ENCODE measurements at places on chromosomes 5 and 9. TPM values are rescaled to one million over a fixed set of nuclear protein-coding genes. Genes with fewer than 3 reads are reported as not detected.

DNA sequence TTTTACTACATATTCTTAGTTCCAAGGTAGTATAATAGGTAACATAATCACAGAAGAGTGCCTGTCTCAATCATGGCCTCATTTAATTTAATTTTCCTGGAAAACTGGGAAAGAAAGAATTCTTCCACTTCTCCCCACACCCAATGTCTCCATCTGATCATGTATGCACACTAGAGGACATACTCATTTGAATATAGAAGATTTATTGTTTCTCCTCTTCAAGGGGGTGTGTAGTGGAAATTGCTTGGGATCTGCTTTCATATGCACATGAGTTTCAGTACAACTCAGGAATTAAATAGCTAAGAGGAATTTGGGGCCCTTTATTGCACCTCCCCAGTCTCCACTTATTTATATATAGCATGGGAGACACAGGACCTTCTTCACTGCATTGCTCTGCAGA, 285.1 kb downstream of the SH3GL2 start:
- DNase-seq: no peak

GRCh38 chr5:113061846-113062780, 85.5 kb downstream of the DCP2 start:
- no peak for DNase-seq

DNA sequence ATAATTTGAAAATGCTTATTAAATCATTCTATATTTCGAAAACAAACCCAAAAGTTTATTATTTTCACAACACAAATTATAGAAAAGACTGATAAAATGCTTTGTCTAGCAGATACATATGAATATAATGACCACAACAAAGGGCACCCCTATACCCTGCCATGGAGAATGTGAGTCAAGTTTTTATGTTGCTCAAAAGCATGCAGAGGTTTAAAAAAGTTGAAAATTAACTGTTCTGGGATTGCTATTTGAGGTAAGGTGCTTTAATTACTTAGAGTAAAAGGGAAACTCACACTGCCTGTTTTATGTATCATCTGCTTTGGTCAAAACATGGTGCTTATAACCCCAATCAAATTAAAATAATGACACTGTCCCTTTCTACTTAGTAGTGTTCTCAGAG, 41.0 kb downstream of the MLANA start:
- no peak for DNase-seq

Gene NPR3
- total RNA-seq: 113 TPM

DNA sequence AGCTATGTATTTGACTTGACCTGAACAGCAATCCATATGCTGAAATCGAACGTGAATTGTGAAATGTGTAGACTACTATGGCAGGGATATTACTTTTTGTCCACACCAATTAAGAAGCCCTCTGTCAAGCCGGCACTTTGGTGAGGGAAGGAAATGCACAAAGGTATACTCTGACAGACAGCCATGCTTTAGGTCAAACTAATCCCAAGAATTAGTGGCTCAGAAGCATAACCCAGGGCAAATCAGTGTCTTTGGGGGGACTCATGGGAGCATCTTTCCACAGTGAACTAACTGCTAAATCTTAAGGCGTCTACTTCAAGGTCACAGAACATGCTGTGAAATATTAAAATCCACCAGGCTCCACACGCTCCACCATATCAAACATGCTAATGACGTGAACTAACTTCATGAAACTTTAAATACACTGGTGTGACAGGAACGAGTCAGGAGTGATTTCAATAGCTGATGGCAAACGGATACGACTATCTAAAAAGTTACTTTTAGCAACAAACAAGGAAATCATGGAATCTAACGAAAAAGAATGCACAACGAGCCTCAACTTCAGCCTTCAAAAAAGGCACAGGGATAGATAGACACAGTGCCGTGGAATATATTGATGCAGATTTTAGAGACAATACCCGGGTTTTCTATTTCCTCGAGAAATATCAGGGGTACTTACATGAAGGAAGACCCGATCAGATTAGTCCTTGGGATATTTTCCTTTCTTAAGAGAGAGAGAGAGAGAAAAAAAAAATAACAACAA, 527 bp downstream of the MEF2C start:
- no peak for DNase-seq

DNA sequence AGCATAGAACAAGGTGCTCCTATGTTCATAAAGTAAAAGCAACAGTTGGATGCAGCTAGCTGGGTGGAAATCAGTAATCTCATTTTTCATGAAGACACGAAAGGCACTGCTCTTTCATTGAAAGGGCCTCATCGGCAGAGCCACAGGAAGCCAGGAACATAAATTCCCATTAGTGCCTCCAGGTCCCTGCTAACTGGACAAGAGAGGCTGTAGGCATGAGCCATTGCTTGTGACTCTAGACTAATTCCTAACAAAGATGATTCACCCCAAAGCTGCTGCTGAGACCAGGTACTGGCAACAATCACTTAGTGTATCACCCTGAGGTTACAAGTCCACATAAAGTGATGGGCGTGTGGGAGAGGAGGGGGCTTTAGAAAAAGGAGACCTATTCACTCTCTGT, 141.8 kb downstream of the BRINP1 start:
- DNase-seq: no peak

- DNase-seq: no peak
Observed at GRCh38 chr9:95857124-95857523, 18.4 kb upstream of the ERCC6L2 start.

GRCh38 chr5:103800741-103801495, 238.3 kb upstream of the NUDT12 start:
- no peak for DNase-seq

Gene GKAP1
- 15.9 TPM for total RNA-seq

DNA sequence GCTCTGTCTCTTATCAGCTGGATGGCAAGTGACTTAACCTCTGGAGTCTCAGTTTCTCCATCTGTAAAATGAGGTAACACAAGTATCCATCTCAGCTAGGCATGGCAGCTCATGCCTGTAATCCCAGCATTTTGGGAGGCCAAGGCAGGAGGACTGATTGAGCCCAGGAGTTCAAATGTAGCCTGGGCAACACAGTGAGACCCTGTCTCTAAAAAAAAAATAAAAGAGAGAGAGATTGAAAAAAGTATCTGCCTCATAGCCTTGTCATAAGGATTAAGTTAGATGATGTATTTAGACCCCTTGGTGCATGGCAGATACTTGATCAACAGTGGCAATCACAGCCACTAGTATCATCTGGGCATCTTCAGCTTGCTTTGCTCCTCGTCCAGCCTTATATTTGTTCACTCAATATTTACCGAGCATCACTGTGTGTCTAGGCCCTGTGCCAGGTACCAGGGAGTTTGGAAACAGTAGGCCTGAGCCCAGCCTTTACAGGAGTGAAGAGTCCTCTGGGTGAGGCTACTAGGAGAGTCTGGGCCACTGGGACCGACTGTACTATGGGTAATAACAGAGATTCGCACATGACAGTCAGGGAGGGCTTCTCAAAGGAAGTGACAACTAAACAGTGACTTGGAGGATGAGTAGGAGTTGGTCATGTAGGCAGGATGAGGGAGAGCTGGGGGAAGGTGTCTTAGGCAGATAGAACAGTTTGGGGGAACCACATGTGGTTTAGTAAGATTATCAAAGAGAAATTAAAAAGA, 34.2 kb downstream of the CORO2A start:
- no peak for DNase-seq

DNA sequence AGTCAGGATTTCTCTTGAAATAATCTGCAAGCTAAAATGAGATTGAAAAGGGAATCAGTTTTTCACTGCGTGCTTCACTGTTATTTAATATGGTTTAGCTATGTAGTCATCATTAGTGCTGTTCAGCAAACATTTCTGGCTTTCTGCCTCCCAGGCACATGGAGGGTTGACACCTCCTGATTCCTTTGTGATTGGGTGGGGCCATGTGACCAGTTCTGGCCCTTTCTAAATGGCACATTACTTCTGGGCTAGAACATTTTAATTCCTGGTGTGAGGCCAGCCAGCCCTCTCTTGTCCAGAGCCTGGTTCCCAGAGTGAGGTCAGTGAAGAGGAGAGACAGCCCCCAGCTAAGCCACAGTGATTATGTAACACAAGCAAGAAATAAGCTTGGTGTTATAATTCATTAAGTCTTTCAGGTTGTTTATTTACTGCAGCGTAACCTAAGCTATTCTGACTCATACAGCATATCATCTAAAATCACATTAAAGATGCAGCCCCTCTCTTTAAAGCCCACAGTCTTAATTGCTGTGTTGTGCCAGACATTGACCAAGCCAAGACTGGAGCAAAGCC, 17.4 kb upstream of the ARSI start:
- DNase-seq: peak; percentile 51

GRCh38 chr5:137750436-137750835, 3.7 kb downstream of the HNRNPA0 start:
- no peak for DNase-seq

- DNase-seq: no peak
Observed at GRCh38 chr5:178165581-178165980, 11.9 kb upstream of the NHP2 start.

DNA sequence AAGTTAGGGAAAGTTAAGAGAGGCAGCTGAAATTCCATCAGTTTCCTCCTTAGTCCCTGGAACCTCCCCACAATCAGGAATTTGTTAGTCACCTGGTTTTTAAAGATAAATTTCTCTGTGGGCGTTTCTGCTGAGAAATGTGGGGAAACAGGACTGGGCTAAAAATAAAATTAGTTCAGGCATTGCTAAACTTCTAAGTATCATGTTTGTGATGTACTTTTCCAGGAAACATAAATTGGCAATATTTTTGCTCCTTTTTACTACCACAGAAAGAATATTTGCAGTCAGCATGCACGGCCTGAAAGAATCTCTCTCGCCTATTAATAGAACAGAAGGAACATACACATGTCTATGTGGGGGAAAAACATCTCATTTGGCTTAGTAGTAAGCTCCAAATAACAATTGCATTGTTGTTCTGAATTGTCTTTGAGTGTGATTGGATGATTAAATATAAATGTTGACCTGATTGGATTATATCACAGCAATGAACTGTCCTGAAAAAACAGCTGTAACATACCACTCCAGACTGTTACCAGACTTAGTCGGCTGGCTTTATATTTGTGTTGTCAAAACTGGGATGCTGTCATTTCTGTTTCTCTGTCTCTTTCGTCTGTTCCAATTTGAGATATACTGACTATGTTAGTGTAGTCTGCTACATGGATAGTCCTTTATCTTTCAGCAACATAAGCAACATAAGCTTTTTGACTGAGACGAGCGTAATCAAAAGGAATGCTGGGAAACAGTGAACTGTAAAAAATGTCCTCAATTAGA, 12.9 kb downstream of the TJP2 start:
- no peak for DNase-seq

DNA sequence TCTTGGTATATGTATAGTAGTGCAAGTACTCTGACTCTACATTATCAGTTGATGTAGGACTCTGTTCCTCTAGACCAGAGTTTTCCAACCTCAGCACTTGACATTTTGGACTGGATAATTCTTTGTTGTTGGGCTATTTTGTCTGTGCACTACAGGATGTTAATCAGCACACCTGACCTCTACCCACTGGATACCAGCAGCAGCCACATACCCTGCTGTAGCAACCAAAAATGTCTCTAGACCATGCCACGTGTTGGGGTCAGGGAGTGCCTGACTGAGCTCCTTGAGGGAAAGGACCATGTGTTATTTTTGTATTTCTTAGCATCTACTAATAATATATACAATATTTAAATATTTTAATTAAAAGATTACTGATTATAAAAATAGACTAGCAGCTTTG, 42.7 kb downstream of the TNPO1 start:
- DNase-seq: no peak
